NB4 (cell line): ENCODE measurements at places on chromosomes 7 and 10.

GRCh38 chr10:93475227-93475626, 6.9 kb downstream of the MYOF start:
- no peak for DNase-seq

DNA sequence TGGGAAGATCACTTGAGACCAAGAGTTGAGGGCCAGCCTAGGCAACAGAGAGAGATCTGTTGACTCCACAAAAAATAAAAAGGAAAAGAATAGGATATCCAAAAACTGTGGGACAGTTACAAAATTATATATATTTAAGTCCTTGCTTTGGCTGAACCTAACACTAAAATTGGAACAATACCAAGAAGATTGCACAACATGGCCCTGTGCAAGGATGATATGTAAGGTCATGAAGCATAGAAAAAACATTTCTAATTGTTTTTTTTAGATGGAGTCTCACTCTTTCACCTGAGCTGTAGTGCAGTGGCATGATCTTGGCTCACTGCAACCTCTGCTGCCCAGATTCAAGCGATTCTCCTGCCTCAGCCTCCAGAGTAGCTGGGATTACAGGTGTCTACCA, 139.0 kb downstream of the TPST1 start:
- peak; percentile 64 for DNase-seq

DNA sequence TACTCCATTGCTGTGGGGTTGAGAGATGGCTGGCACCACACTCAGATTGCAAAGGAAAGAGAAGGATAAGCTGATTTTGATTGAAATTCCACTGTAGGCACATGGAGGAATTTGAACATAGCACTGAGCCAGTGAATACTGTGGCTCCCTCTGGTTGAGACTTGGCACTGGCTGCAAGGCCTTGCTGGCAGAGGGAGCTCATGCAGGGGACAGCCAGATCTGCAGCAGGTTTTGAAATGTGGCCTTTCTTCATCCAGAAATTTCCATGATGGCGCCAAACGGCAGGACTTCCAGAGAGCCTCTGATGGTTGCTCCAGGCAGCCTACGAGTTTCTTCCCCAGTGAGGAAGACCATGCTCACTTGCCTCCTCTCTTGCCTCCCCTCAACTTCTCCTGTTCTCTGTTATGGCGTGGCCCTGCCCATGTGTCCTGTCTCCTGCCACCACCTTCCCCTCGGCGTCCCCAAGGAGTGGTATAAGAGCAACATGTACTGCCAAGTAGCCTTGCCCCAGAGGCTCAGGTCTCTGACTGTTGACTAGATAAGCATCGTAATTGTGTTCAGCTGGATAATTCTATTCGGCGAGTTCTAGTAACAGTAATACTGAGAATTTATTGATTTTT, 265.6 kb downstream of the CCDC3 start:
- no peak for DNase-seq

- no peak for DNase-seq
Measured at GRCh38 chr10:20598590-20598989, 298.5 kb downstream of the NEBL start.

GRCh38 chr10:121165276-121165675, 314.1 kb downstream of the WDR11 start:
- DNase-seq, result peak; percentile 37

GRCh38 chr7:17126413-17127268, 171.8 kb upstream of the AHR start:
- DNase-seq, result no peak

DNA sequence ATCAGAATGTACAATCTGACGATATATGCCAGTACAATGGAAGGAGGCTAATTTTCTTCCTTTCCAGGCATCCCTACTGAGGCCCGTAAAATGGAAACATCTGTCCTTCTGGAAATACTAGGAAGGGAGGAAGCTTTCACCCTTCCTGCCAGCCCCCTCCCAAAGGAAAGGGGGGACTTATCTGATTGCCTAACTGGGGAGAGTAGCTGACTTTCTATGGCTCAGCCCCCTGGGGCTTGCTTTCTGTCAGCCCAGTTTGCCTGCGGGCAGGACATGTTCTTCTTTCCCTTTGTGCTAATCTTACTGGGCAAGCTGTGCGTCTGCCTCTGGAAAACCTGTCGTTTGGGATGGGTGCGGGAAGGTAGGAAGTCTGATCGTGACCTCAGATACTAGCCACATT, 508.9 kb downstream of the SUGCT start:
- DNase-seq, result no peak

DNA sequence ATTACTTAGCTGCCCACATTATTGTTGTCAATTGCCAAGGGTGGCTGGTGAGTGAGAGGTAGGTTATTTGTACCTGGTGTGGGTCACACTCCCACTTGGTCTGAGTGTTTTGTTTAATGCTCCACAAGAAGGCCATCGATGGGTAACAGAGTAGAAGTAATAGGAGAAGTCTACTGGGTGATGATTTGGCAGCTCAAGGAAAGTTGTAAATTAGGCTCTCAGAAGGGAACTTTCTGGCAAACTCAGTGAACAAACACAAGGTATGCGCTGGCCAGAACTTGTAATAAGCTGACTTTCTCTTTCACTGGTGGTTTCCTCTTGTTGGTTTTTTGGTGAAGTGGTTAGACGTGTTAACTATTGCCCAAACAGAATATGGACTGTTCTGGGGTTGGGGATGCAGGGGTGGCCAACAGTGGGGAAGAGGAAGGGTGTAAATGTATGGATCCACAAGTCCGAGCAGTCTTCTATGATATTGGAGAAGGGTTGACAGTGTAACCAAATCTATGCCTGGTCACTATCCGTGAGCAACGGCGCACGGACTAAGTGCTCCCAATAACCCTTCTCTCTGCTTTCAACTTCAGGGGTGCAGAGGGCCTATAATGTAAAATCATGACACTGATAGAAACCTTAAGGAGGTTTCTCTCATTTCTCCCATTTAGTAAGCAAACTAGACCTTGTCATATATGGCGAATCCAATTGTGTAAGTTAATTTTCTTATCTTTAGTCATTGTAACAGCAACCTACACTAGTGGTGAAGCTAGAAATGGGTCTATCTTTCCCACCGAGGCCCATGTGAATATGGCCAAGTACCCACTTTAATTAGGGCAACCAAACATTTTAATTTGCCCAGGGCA, 212.8 kb downstream of the PTEN start:
- DNase-seq, result no peak

GRCh38 chr7:2821842-2822507, 22.1 kb downstream of the GNA12 start:
- no peak for DNase-seq

- no peak for DNase-seq
Measured at GRCh38 chr7:51129527-51130472, 186.8 kb downstream of the COBL start.

GRCh38 chr10:110512461-110513187, 14.9 kb downstream of the DUSP5 start:
- DNase-seq, result peak; percentile 59

DNA sequence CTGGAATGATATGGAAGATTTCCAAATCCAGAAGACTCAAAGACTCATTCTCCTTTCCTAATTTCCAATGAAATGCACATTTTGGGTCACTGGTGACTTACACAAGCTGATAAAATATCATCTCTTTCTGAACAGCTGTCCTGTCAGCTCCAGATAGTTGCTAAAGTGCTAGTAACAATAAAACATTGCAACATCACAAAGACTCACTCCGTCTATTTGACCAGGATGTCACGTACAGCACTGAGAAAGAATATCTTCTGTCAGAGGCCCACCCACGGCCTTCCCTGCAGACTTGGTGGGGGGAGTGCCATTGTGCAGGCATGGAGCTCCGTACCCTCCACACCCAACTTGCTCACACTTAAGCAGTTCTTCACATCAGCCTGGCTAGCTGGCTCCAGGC, 78.9 kb upstream of the EGR2 start:
- peak; percentile 82 for DNase-seq

GRCh38 chr10:130974166-130974565, 337.4 kb downstream of the TCERG1L start:
- DNase-seq, result no peak

DNA sequence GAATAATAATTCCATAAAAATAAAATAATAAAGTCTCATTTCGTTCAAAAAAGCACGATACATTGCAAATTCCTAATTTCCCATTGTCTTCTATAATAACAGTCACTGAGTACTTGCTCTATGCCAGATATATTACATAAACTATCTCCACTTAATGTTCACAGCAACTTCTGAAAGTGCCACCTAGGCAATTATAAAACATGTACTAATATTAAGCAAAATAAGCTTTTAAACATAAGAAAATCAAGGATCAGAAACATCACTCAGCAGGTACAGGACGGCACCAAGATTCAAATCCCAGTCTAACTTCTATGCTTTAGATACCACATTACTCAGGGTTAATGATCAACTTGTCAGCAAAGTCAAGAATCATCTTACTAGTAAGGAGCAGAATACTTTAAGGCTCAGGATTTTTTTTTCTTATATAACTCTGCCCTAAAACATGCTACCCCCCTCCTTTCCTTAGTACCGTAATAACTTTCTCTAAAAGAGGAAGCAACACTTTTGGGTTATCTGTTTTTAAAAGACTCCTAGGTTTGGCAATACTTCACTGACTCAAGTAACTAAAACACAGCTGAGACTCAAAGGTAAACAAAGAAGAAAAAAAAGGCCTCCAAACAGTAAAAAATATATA, 51.3 kb downstream of the USP6NL start:
- DNase-seq, result peak; percentile 67

DNA sequence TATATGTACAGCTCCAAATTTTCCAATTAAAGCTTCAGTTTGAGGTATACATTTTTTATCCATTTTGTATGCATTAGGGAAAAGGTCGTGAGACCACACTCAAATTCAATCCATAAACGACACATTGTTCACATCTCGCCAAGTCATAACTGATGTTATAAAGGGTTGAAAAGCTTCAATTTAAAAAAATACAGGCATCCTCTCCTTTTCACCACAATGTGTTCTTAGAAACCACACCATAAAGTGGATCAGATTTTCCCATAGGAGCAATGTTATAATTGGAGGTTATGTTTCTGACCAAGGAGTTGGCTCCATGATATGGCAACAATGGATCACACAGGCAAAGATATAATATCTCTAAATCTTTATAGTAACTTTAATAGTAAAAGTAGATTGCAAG, 663.6 kb downstream of the PARD3 start:
- no peak for DNase-seq

DNA sequence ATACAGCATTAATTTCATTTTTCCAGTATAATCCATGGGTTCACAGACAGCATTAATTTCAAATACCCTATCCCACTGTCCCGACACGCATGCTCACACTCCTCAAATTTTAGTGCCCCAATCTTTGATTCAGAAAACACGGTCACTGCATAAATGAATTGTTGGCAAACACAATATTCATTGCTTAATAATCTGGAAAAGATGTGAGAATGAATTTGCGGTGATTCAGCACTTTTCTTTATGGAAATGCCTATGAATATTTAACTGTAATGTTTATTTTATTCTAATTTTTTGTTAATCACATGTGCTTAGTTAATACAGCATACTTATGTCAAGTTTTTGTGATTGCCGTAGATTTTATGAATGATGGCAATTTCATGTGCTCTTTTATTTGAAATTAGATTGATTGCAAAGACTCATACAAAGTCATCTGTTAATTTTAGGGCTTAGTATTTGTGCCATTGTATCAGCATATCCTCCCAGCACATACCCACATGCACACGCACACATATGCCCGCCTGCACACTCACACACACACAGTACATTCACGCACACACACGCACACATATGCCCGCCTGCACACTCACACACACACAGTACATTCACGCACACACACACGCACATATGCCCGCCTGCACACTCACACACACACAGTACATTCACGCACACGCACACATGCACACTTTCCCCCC, 35.1 kb downstream of the MACROH2A2 start:
- no peak for DNase-seq

DNA sequence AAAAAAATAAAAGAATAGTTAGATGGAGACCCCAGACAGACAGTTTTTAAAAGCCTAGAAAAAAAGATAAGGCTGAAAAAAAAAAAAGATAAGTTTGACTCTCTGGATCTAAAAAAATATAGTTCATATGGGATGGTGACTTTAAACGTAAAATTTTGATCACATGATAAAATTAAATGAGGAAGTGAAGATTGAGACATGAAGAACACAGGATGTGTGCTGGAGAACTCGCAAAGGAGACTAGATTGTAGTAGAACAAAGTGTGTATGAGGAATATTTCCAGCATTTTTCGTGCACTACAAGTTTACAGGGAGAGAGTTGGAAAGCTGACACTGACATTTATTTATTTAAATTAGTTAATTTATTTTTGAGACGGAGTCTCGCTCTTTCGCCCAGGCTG, 286.4 kb downstream of the PRPF18 start:
- DNase-seq, result peak; percentile 2

DNA sequence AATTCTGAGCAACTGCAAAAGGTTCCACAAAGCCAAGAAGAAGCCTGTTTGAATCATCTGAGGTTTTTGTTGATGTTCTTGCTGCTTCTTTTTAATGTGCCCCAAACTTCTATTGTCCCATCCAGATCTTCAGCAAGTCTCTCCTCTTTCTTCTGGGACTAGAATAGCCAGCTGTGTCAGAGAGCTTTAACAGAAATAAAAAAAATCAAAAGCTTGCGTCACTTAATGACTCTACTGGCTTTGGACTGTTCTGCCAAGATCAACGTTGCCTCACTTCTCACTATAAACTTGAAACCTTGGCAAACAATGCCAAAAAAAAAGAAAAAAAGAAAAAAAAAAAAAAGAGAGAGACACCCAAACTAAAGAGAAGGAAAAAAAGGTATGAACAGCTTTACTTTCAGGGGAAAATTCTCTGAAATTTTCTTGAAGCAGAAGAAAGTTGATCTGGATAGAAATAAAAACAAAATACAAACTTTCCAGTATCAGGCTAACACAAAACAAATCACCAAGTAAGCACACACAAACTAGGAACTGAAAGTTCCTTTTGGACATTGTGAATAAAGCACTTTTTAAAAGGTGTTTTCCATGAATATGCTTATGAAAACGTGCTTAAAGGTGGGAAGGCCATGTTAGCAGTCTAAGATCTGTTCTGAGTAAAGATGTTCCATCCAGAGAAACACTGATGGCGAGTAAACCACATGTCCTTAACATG, 14.8 kb downstream of the USP54 start:
- peak; percentile 31 for DNase-seq

GRCh38 chr7:28211006-28211405, 30.4 kb upstream of the JAZF1 start:
- no peak for DNase-seq

DNA sequence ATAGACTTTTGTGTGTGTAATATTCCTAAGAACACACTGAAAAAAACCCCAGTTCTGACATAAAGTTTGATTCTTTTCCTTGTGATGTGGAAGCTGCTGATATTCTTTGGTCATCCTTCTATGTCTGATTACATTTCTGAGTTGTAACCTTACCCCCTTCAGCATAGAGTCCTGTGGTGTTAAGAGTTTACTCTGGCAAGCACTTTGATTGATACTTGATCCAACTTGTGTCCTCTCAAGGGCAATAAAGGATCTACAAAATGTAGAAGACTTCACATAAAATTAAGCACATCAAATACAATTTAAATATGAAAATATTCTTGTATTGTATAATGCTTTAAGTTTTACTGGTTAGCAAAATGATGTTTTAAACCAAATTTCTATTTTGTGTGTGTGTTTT, 221.7 kb upstream of the DKK1 start:
- no peak for DNase-seq
